ENCODE measurements at places on chromosomes 16 and 17.

- no peak for DNase-seq
These were observed 44.0 kb upstream of the AKTIP start for GRCh38 chr16:53546988-53547391.

- DNase-seq = no peak
These were observed 520.8 kb downstream of the HS3ST4 start for GRCh38 chr16:26212599-26212998.

DNA sequence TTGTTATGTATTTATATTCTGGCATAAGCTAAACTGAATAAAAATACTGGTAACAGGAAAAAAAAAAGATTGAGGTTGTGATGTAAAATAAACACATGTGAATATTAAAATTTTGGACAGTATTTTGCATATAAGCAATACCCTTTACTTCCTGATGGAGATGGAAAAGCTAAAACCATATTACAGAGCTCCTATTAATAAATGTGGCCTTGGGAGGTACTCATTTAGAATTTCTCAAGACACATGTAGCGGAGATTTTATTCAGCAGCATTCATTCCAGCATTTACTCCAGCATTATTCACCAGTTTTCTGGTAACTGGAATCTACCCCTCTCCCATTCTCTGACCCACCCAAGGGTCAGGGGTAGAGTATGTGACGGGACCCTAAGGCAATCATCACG is 94.3 kb upstream of the AXIN2 start:
- no peak for DNase-seq

GRCh38 chr17:14922411-14922810 is 342.7 kb downstream of the PMP22 start:
- no peak for DNase-seq

DNA sequence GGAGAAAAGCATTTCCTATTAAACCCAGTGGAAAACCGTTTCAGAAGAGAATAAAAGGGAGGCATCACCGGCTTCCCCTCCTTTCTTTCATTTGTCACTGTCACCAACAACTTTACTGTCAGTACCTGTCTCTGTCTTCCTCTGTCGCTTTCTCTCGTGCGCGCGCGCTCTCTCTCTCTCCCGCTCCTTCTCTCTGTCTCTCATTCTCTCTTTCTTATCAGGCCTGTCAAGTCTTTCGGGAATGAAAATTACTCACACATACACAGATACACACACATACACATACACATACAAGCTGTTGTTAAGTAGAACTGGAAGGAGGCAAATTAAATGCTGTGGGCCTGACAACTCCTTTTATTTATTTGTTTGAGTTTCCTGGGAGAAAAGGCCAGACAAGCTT is 17.6 kb downstream of the MYOCD start:
- DNase-seq = no peak
